ENCODE measurements at places on chromosomes 7 and 10.
A peak's percentile ranks its signal among the peaks of the same experiment; 100 is the strongest.

GRCh38 chr7:67896721-67897120 is 900.1 kb downstream of the TYW1 start:
- H3K4me1 ChIP-seq: no peaks in the 10 kb centered on the region
- no peak overlapping the region for H3K27ac ChIP-seq
- H3K36me3 ChIP-seq: no peaks in the 10 kb centered on the region
- no peak for DNase-seq
- no peak overlapping the region for H3K4me3 ChIP-seq

- no peaks in the 10 kb centered on the region for H3K27me3 ChIP-seq
- peaks cover 59% of the 10 kb centered on the region for H3K4me1 ChIP-seq
- no peak for DNase-seq
- peak overlapping the region; percentile 96 for H3K4me3 ChIP-seq
Measured at GRCh38 chr10:1054684-1055083, 1.5 kb upstream of the WDR37 start.

GRCh38 chr7:35657125-35657524 is 37.8 kb downstream of the HERPUD2 start:
- no peak overlapping the region for H3K4me3 ChIP-seq
- peaks cover 23% of the 10 kb centered on the region for H3K36me3 ChIP-seq
- DNase-seq: no peak
- H3K27ac ChIP-seq: no peak overlapping the region

DNA sequence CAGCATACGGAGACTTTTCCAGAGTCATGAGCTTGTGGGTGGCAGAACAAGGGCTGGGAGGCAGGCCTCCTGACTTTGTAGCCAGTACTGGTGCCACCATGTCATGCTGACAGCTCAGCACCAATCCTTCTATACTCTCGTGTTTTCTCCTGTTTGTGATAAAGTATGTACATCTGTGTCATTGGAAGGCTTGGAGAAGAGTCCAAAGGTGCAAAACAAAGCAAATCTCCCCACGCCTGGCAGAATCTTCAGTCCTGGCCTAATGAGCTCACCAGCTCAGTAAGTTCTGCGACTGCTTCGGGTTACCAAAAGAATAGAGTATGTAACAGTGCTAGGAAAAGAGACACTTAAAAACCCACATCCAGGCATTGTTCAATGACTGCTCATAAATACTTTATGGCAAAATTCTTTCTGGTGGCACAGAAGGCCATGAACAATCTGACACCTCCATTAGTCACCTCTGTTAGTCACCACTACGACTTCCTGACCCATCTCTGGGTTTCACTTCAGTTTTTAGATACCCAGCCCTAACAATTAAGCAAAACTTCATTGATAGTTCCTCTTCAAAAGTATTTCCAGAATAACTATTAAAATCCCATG is 24.5 kb downstream of the STEAP1 start:
- H3K4me3 ChIP-seq: no peak overlapping the region
- H3K27ac ChIP-seq: no peak overlapping the region
- no peak for DNase-seq
- H3K27me3 ChIP-seq: no peaks in the 10 kb centered on the region

GRCh38 chr10:74153123-74153522 is 2.1 kb downstream of the ADK start:
- H3K27me3 ChIP-seq: no peaks in the 10 kb centered on the region
- H3K36me3 ChIP-seq: no peaks in the 10 kb centered on the region
- no peak overlapping the region for H3K27ac ChIP-seq
- H3K4me3 ChIP-seq: no peak overlapping the region
- no peak for DNase-seq
- peaks cover 43% of the 10 kb centered on the region for H3K4me1 ChIP-seq

- H3K36me3 ChIP-seq: no peaks in the 10 kb centered on the region
- no peak overlapping the region for H3K27ac ChIP-seq
- H3K4me3 ChIP-seq: peak overlapping the region; percentile 27
- H3K4me1 ChIP-seq: peaks cover 27% of the 10 kb centered on the region
- no peak for DNase-seq
- peaks cover 32% of the 10 kb centered on the region for H3K27me3 ChIP-seq
Measured at GRCh38 chr7:107659666-107660065, 962 bp upstream of the SLC26A4 start.

- no peak for DNase-seq
- H3K36me3 ChIP-seq: no peaks in the 10 kb centered on the region
- no peaks in the 10 kb centered on the region for H3K4me1 ChIP-seq
- no peak overlapping the region for H3K4me3 ChIP-seq
Measured at GRCh38 chr10:33229252-33229948, 105.1 kb downstream of the NRP1 start.

DNA sequence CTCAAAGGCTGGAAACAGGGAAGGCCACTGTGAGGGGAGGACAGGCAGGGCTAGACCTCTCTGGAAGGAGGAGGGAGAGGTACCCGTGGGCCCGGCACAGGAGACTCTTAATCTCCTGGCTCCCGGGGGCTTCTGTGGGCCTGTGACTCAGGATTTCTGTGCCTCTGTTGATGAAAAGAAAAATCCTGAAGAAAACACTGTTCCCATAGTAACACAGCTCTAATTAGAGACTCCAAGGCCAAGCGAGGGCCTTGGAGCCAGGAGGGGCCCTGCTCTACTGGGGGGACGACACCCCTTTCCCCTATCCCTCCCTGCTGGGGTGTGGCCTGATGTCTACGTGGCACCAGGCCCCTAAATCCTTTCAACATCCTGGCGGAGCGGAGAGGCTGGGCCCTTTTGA is 174.1 kb upstream of the TNRC18 start:
- no peak for DNase-seq
- peaks cover 39% of the 10 kb centered on the region for H3K4me1 ChIP-seq
- no peaks in the 10 kb centered on the region for H3K36me3 ChIP-seq
- no peak overlapping the region for H3K4me3 ChIP-seq
- no peak overlapping the region for H3K27ac ChIP-seq

DNA sequence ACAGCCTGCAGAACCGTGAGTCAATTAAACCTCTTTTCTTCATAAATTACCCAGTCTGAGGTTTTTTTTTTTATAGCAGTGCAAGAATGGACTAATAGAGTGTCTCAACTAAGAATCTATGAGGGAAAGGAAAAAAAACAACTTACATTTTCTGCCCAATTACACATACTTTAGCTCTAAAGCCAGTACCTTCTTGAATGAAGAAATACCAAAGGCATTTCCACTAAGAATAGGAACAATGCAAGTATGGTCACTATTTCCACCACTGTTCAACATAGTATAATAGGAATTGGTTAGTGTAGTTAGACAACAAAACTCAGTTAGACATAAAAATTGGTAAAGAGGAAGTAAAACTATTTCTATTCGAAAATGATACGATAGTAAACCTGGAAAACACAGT is 37.6 kb downstream of the MICU1 start:
- H3K27me3 ChIP-seq: no peaks in the 10 kb centered on the region
- H3K4me3 ChIP-seq: no peak overlapping the region
- no peak for DNase-seq
- H3K4me1 ChIP-seq: no peaks in the 10 kb centered on the region

GRCh38 chr7:45217358-45217757 is 59.8 kb downstream of the RAMP3 start:
- H3K4me3 ChIP-seq: no peak overlapping the region
- no peak for DNase-seq
- H3K4me1 ChIP-seq: no peaks in the 10 kb centered on the region
- H3K27ac ChIP-seq: no peak overlapping the region
- no peaks in the 10 kb centered on the region for H3K36me3 ChIP-seq

- DNase-seq: no peak
- no peaks in the 10 kb centered on the region for H3K27me3 ChIP-seq
- H3K4me1 ChIP-seq: no peaks in the 10 kb centered on the region
Measured at GRCh38 chr10:6390213-6390845, 187.6 kb downstream of the PFKFB3 start.

GRCh38 chr7:3064067-3064466 is 20.4 kb upstream of the CARD11 start:
- H3K4me1 ChIP-seq: peaks cover 52% of the 10 kb centered on the region
- H3K27me3 ChIP-seq: no peaks in the 10 kb centered on the region
- no peaks in the 10 kb centered on the region for H3K36me3 ChIP-seq
- H3K4me3 ChIP-seq: no peak overlapping the region

- no peak for DNase-seq
- H3K4me3 ChIP-seq: no peak overlapping the region
- H3K27me3 ChIP-seq: no peaks in the 10 kb centered on the region
- no peak overlapping the region for H3K27ac ChIP-seq
Measured at GRCh38 chr7:41113719-41114118, 589.2 kb downstream of the INHBA start.

GRCh38 chr10:33117816-33118215 is 159.8 kb upstream of the ITGB1 start:
- H3K27me3 ChIP-seq: no peaks in the 10 kb centered on the region
- H3K27ac ChIP-seq: peak overlapping the region; percentile 90
- H3K4me3 ChIP-seq: peak overlapping the region; percentile 80
- H3K36me3 ChIP-seq: no peaks in the 10 kb centered on the region
- H3K4me1 ChIP-seq: peaks cover 99% of the 10 kb centered on the region

- H3K4me3 ChIP-seq: no peak overlapping the region
- H3K27me3 ChIP-seq: no peaks in the 10 kb centered on the region
- no peaks in the 10 kb centered on the region for H3K36me3 ChIP-seq
- H3K27ac ChIP-seq: no peak overlapping the region
Measured at GRCh38 chr10:89296220-89296648, 5.6 kb upstream of the IFIT2 start.

- no peak for DNase-seq
- no peak overlapping the region for H3K4me3 ChIP-seq
- no peaks in the 10 kb centered on the region for H3K36me3 ChIP-seq
Measured at GRCh38 chr7:91915401-91916050, 25.1 kb upstream of the AKAP9 start.

DNA sequence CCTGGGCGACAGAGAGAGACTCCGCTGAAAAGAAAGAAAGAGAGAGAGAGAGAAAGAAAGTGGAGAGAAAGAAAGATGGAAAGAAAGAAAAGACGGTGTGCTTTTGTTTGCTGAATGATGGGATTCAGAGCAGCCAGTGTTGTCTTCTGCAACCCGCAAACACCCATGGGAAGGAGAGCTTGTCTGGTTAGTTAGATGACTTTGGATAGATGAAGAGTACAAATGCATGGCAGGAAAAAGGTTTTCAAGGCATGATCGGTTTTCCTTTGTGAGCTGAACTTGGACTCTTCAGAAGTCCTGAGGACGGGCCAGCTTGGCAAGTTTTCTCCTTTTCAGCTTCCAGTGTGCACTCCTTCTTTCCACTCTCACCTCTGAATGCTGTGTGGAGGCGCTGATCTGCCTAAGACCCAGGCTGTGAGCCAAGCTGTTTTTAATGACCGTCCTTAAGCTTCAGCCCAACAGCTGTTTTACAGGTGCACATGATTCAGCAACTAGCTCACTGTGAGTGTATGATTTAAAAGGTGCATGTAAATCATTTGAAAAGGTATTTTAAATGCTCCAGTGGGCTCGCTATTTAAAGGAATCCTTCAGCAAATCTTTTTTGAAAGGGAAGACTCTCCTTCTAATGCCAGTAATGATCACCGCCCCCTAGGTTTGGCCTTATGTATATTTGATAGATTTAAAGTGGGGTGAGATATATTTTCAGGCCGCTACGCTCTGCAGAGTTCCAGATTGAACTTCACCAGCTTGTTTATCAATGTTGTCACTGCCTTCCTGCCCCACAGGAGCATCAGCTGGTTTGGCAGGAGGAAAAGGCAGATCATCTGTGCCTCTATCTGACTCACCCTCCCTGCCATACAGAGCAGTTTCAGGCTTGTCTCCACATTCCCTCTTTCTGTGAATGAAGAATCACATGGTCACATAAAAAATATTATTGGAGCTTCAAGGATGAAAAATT is 115.0 kb downstream of the PLXDC2 start:
- H3K4me3 ChIP-seq: no peak overlapping the region
- H3K4me1 ChIP-seq: no peaks in the 10 kb centered on the region
- no peaks in the 10 kb centered on the region for H3K36me3 ChIP-seq
- no peak overlapping the region for H3K27ac ChIP-seq

GRCh38 chr7:21850531-21851285 is 95.0 kb downstream of the CDCA7L start:
- H3K4me3 ChIP-seq: peak overlapping the region; percentile 56
- H3K27ac ChIP-seq: no peak overlapping the region
- H3K4me1 ChIP-seq: no peaks in the 10 kb centered on the region
- H3K36me3 ChIP-seq: no peaks in the 10 kb centered on the region
- DNase-seq: no peak

- H3K4me1 ChIP-seq: no peaks in the 10 kb centered on the region
- no peaks in the 10 kb centered on the region for H3K27me3 ChIP-seq
- DNase-seq: no peak
Measured at GRCh38 chr10:54133203-54133602, 667.8 kb downstream of the PCDH15 start.

DNA sequence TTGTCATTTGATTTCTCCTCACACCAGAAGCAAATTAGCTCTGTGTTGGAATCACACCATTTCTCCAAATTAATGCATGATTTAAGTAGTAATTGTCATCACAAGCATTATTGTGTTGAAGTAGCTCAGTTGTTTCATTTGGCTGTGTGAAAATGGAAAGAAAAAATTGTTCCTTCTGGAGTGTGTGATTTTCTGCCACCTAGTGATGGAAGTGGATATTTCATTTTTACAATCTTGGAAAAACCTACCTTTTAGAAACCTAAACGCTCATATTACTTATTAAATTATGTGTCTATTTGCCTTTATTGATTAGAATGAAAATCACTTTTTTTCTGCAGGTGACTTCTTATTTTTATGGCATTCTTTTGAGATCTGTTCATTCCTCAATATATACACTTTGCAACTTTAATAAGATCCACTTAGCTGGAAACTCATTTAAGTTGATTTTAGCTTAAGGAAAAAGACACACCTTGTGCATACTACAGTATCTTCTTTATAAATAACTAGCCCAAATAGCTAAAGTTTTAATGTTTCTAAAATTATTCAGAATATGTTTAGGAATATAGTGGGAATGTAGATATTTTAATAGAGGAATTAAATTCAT is 50.0 kb downstream of the SRI start:
- DNase-seq: peak; percentile 10
- no peaks in the 10 kb centered on the region for H3K27me3 ChIP-seq
- no peak overlapping the region for H3K4me3 ChIP-seq
- H3K4me1 ChIP-seq: no peaks in the 10 kb centered on the region
- H3K36me3 ChIP-seq: no peaks in the 10 kb centered on the region
- no peak overlapping the region for H3K27ac ChIP-seq

DNA sequence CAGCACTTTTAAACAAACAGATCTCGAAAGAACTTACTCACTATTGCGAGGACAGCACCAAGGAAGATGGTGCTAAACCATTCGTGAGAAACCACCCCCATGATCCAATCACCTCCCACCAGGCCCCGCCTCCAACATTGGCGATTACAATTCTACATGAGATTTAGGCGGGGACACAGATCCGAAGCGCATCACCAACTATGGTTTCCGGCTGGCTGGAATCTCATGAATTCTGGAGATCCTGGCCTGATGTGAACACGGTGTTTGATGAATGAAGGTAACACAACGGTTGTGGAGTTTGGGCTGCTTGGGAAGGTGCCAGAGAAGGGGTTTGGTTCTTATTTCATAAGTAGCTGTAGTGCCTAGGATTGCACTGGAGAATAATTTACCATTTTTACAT is 216.7 kb downstream of the EMX2 start:
- no peaks in the 10 kb centered on the region for H3K4me1 ChIP-seq
- H3K4me3 ChIP-seq: no peak overlapping the region
- no peak overlapping the region for H3K27ac ChIP-seq
- H3K36me3 ChIP-seq: no peaks in the 10 kb centered on the region
- no peaks in the 10 kb centered on the region for H3K27me3 ChIP-seq
- DNase-seq: no peak

- no peak for DNase-seq
- no peaks in the 10 kb centered on the region for H3K27me3 ChIP-seq
- H3K27ac ChIP-seq: no peak overlapping the region
Measured at GRCh38 chr10:101006593-101007098, 7.0 kb downstream of the LZTS2 start.

GRCh38 chr7:107833684-107834106 is 30.7 kb upstream of the SLC26A3 start:
- no peak overlapping the region for H3K27ac ChIP-seq
- no peak for DNase-seq
- peaks cover 5% of the 10 kb centered on the region for H3K27me3 ChIP-seq
- no peaks in the 10 kb centered on the region for H3K36me3 ChIP-seq
- no peaks in the 10 kb centered on the region for H3K4me1 ChIP-seq
